ENCODE measurements at places on chromosomes 2 and 18.
A peak's percentile ranks its signal among the peaks of the same experiment; 100 is the strongest.

DNA sequence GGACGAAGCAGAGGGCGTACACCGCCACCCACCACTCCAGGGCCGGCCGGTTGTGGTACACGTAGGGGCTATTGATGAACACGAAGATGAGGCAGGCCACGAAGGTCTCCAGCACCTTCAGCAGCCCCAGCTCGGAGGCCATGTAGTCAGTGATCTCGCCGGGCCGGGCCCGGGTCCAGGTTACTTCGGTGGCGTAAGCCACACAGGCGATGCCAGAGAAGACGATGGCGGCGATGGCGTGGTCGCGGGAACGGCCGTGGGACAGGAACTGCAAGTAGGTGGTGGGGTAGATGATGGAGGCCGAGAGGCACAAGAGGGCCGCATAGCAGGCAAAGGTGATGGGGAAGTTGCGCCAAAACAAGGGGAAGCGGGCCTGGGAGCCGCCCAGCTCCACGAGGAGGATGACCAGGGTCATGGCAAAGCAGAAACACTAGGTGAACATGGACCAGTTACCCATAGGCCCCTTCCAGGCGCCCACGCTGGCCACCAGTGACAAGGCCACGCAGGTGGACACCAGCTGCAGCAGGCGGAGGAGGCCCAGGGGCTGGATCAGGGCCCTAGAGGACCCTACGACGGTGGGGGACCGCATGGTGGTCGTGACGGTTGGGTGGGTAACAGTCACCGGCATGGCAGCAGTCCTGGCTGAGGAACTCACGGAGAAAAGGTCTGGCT is 128.4 kb upstream of the FAM98A start:
- no peak for DNase-seq

DNA sequence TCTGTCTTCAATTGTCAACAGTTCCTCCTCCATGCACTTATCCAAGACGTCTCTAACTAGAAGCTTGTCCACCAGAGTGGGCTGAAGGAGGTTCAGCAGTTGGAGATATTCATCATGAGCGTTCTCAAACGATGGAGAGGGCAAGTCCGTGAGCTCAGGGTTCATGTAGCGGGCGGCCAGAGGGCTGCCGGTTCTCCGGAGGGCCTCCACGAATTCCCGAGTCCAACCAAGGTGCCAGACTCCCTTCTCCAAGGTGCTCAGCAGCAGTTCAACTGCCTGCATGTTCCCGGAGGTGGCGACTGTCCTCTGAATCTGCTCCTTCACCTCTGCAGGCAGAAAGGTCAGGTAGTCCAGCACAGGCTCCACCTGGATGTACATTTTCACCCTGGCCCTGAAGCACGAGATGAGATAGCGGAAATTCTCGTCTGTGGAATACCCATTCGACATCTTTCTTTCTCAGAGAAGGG is 590 bp downstream of the IFIH1 start:
- no peak for DNase-seq

GRCh38 chr2:102796337-102796736 is 34.5 kb downstream of the TMEM182 start:
- DNase-seq, result no peak

GRCh38 chr2:116452651-116453050 is 1361.8 kb upstream of the DDX18 start:
- DNase-seq, result no peak

DNA sequence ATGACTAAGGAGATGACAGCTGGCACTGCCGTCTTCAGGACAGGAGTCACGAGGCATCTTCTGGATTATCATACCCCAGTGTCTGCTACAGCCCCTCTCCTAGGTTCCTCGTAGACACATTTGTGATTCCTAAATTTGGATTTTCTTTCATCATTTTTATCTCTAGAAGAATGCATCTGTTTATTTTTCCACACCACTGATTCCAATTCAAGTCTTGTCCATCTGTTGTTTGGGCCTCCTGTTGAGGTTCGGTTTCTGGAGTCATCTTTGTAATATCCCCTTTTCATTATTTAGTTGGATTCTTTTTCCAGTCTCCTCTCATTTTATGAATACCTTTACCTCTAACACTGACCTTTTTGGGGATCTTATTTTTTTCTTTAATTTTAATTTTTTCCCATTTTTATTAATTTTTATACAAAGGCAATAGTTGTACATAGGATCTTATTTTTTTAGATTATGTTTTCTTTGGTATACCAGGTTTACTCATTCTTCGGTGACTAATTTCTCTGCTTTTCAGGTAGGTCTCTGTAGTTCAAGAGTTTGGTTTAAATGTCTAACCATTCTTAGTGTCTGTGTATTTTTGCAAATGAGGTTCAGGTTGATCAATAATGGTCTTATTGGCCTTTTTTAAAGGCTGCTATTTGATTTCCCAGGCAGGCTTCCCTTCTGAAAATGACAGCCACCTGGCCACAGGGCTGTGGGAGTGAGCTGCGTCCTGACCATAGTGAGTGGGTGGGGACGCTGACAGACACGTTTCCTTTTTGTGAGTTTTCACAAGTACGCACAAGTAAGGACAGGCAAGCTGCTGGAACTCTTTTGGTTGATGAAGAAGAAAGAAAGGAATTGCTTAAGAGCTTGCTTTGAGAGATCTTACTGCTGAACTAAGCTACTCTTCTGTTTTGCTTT is 34.5 kb downstream of the FARP2 start:
- DNase-seq, result no peak

DNA sequence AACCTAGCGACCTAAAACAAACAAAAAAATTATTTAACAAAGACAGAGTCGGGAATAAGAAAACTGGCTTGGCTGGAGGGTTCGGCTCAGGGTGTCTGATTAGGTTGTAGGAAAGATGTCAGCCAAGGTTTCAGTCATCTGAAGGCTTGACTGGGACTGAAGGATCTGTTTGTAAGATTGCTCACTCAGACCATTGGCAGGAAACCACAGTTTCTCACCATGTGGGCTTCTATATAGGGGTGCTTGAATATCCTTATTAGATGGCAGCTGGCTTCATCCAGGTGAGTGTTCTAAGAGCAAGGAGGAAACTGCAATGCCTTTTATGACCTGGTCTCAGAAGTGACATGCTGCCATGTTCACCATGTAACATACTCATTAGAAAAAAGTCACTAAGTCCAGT is 999 bp upstream of the IL36B start:
- no peak for DNase-seq

GRCh38 chr2:190794377-190794776 is 86.2 kb upstream of the GLS start:
- no peak for DNase-seq

GRCh38 chr18:62954366-62954765 is 239.0 kb downstream of the PHLPP1 start:
- no peak for DNase-seq

- no peak for DNase-seq
Observed at GRCh38 chr2:43348908-43349661, 122.7 kb upstream of the ZFP36L2 start.

- no peak for DNase-seq
Observed at GRCh38 chr2:209147981-209148380, 275.9 kb upstream of the MAP2 start.

DNA sequence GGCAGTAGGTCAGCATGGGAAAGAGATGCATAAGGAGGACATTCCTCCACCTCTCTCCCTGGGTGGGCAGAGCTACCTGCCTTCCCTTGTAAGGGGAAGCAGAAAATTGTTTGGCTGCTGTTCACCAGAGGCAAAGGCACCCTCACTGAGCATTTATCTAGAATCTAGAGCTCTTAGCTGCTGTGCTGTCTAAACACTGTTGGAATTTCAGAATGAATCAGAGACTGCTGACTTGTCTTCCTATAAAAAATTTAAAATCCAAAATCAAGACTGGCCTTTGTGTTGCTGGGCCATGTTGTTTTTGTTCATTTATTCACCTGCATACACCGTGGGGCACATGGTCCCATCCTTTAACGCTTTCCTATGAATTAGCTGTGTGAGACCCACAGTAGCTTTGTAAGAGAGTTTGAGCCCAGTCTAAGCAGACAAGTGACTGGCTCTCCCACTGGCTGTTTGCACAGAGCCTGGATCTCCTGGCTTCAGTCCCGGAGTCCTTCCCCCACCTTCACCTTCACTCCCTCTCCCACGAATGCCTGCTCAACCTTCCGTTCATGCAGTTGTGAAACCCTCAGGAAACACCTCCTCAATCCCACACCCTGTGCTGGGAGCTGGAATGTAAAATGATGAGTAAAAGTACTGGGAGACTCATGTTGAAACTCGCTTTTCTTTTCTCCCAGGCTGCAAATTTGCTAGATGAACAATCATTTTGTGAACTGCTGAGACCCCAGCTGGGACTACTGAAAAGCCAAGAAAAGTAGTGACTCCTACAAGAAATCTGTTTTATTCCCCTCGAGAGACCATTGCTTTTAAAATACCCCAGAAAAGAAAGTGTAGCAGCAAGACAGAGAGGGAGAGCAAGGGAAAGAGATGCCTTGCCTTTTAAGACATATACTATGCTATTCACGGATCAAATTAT is 76.2 kb downstream of the FAM168B start:
- no peak for DNase-seq

DNA sequence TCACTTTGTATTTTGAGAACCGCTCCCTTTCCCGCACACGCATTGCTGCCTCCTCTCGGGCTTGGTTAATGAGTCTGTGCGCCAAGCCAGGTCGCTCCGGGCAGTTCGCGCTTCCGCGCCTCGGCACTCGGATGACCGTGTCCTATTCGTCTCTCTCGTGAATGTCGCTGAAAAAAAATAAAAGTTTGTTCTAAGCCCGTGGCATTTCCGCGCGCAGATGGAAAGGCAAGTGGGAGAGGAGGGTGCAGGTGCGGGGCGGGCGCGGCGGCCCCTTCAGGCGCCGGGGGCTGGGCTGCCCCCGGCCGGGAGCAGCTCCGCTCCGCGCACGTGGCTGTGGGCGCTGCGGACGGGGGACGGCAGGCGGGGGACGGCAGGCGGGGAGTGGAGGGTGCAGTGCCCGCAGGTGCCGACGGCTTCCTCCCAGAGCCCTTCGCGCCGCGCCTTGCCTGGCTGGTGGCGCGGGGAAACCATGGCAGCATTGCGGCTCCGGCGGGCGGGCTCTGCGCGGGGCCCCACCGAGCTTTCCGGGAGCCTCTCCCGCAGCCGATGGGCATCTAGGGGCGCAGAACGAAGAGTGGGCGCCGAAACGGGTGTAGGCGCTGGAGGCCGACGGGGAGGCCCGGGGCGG is 159.6 kb upstream of the SIX2 start:
- DNase-seq, result no peak

GRCh38 chr18:48666613-48667012 is 127.8 kb downstream of the CTIF start:
- no peak for DNase-seq

- DNase-seq, result no peak
Observed at GRCh38 chr2:59204040-59204439, 962.9 kb upstream of the FANCL start.

DNA sequence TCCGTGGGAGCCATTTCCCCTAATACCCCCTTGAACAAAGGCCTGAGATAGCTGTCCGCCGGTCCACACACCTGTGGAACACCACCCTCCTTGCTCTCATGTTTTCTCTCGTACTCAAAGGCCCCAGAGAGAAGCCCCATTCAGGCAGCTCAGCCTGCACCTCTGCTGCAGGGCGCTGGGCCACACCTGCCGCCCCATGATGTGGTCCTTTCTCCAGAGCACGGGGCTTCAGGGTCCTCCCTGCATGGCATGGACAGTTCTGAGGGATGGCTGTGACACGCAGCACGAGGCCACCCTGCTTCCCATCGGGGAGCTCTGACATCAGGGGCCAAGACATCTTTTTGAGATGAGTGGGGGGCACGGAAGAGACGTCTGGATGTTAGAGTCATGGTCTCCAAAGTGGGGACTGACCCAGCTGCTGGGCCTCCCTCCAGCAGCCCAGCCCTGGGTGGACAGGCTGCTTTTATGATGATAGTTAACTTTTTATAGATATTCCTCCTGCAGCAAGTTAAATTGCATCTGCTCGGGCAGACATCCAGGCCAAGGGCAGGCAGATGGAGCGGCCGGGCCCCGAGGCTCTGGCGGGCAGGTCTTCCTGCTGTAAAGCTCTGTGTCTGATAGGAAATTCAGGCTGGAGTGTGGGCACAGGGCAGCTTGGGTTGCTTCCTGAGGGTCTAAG is 56.7 kb downstream of the SDC1 start:
- no peak for DNase-seq

GRCh38 chr2:54665436-54665856 is 58.0 kb upstream of the EML6 start:
- no peak for DNase-seq

- DNase-seq, result no peak
Observed at GRCh38 chr2:18213986-18214385, 335.5 kb downstream of the KCNS3 start.

DNA sequence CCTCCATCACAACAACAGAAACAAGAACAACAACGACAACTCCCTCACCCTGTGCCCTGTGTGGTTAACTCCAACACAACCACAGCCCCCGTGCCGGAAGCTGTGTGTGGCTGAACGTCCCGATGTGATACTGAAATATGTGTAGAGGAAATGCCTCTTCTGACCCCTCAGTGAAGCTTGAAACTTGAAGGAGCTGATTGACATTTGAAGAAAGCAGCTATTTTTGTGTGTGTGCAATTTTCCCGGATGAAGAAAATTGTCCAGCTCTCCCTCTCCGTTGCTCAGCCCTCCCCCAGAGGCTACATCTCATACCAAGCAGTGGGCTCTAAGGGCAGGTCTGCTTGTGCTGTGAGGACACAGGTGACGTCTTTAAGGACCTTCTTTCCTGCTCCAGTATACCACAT is 173.8 kb downstream of the ICOS start:
- peak; percentile 25 for DNase-seq

DNA sequence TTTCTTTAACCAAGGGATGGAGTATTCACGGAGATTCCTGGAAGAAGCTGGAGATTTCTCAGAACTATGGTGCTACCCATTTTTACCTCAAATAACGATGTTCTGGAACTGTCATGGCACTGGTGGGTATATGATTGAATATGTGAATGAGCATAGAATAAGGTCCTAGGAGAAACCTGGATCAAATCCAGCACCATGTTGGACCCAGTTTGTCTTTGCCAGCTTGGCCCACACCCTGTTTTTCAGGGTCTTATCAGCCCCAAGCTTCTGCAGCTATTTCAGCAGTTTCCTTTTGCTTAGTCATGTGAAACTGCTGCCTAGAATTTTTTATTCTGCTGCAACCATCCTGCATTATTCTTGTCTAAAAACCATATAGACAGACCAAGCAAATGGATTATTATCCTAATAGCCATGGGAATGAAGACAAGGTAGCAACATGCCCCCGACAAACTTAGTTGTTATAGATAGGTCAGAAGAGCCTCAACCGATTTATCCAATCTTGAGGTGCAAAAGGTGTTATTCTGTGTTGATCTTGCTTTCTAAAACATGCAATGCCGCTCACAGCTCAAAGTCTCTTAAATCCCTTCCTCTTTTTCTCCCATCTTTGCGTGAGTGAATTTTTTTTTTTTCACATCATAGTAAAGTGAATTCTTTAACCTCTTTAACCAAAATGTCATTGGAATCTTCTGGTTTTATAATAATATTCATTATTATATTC is 133.6 kb downstream of the PRPF40A start:
- DNase-seq, result no peak

All from stimulated activated CD8-positive, alpha-beta memory T cell treated with anti-CD3 and anti-CD28 coated beads, Interleukin-2, amount 100 ng/mL, for 1 hour (primary cell).